T1000 (cell line): ENCODE measurements at places on chromosomes 3 and 15.

DNA sequence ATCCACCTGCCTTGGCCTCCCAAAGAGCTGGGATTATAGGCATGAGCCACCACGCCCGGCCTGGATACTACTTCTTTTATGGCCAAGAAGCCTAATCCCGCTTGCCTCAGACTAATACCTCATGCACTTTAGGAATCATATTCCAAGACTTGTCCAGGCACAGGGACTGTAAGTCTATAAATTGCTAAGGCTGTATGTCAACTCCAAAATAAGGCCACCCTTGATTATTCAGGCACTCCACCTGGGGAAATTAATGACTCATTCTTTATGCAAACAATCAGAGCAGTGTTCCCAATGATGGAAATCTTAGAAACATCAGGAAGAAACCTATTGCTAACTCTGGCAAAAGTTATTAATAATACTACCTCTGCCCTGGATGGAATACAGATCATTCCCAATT lies 98.4 kb downstream of the ERC2 start:
- DNase-seq = no peak

DNA sequence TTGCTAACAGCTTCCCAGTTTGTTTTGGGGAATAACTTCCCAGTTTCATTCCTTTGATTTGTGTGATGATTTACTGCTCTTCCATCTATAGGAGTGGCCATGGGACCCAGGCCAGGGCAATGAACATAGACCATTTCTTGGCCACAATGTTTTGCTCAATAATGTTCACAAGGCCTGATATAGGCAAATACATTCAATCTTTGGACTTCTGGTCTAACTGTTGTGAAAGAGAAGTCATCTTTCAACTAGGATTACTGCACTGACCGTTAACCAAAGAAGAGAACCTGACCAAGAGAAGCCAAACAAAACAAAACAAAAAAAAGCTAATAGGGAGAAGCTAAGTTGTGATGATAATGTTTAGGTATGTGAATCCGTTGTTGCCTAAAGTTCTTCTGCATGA lies 221.8 kb upstream of the SUCLG2 start:
- no peak for DNase-seq

DNA sequence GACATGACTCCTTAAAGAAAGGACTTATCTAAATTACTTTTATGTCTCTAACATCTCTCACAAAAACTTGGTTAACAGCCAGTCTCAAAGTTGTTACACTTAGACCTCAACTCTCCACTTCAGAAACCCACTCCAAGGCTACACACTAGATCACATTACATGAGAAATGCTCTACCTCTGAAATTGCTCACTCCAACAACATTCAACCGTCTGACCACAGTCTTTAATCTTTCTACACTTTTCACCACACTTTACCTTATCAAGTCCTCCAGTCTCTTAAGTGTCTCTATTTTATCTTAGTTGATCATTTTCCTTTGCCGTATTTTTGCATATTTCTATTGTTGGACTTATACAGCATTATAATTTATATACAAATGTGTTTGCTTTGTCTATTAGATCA lies 5.8 kb downstream of the SLC12A6 start:
- DNase-seq = no peak

GRCh38 chr15:58710701-58711100 lies 38.8 kb downstream of the ADAM10 start:
- no peak for DNase-seq

DNA sequence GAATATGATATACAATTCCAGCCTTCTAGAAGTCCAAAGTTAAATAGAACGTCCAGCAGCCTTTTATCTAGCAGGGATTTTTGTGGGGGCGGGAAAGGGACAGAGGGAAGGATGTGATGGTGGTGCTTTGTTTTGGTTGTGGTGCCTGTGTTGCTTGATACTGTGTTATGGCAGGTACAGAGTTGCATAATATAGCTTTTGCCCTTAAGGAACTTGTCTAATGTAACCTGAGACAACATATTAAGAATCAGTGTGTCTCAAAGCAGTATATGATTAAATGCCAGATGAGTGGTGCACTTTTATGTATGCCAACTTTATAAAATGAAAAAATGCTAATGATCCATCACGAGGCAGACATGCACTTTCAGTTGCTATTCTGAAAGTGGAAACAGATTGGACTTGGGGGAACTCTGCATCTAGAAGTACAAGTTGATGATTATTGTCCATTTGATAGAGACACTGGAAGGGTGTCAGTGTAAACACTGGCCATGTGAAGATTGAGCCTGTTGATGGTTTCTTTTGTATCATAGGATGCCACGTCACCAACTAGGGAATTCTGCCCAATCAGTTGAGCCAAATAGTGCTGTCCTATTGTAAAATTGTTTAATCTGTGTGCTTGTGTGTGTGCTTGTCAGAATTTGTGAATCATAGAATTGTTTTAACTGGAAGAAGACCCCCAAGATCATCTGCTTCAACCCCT lies 23.0 kb downstream of the NEO1 start:
- no peak for DNase-seq

- no peak for DNase-seq
These were observed 36.2 kb downstream of the LEKR1 start for GRCh38 chr3:156862338-156862737.

DNA sequence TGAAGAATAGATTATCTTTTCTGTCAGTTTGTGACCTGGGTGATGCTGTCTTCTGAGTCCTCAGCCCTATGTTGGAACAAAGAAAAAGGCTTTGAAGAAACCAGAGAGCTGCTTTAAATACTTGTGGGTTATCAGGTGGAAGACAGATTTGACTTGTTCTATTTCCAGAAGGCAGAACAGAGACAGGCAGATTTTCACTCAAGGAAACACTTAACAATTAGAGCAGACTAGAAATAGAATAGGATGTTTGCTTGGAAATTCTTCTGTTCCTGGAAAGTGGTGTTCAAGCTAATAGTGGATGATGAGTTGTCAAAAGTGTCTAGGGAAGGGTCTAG lies 219.4 kb downstream of the UBE2E2 start:
- DNase-seq = no peak

- DNase-seq = no peak
These were observed 226.6 kb downstream of the ALCAM start for GRCh38 chr3:105593315-105593714.

DNA sequence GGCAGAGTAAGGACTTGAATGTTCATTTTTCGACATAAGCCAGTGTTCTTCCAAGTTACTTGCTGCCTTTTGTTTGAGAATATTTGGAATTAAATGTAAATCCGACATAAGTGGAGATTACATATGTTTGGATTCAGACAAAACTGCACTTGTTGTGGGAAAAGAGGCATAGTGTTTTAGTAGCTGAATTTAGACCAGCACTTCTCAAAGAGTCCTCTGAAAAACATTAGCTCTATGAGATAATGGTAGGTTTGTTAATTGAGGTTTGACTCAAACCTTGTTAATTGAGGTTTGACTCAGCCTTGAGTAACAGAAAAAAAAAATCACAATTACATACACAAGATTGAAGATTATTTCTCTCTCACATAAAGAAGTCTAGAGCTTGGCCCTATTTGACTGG lies 132.5 kb downstream of the NSUN3 start:
- no peak for DNase-seq

DNA sequence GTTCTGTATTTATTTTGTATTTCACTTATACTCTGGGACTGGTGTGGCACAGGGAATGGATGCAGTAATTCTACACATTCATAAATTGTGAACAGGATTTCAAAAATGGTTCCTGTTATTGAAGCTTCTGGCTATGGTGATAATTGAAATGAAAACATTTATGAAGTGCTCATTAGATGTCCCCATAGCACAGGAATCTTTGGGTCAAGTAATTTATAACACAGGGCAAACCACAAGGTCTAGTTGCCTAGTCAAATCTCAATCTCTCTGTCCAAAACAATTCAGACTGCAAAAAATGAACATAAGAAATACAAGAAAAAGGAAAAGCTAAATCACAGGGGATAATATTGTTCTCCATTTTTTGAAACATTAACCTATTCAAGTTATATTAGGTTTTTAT lies 117.5 kb upstream of the PTPRG start:
- DNase-seq = no peak

DNA sequence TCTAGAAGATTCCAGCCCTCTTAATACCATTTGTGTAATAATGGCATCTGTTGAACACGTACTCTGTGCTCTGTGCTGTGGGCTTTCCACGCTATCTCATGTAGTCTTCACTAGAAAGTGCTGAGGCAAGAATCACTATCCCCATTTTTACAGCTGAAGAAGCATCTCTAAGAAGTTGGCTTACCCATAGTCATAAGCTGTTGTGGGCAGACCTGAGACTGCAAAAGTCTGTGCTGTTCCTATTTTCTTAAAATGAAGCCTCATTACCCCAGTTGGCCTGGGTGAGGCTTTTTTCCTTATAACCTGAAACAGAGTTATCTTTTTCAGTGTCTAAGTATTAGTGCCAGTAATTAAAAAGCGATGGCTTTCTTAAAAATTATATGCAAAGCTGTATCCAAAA lies 58.5 kb downstream of the ERC2 start:
- no peak for DNase-seq

DNA sequence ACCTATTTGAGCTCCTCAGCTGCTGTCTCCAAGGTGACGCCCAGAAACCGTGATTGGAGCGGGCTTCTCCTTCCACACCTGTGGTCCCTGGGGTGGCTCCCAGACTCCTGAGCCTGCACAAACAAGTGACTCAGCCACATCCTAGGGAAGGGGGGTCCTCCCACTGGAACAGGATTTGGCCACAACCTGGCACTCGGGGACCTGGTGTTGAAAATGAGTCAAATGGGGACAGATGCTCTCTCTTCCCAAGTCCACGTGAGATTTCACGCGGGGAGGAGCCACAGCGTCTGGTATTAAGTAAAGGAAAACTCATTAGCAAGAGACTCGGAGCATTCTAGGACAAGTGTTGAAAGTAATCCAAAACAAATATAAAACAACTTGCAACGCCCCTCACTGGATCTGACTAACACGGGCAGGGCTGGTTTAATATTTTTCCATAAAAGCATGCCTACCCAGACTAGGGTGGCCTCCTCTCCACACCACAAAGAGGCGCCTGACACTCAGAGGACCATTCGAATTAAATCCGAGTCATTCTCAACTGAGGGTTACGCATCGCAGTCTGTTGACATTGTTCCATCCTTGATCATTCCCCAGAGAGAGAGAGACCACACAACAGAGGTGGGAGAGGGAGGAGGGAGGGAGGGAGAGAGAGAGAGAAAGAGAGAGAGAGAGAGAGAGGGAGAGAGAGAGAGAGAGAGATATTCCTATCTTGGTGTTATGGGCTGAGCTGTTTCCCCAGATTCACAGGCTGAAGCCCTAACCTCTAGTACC lies 74.4 kb downstream of the MGLL start:
- DNase-seq = peak; percentile 58

DNA sequence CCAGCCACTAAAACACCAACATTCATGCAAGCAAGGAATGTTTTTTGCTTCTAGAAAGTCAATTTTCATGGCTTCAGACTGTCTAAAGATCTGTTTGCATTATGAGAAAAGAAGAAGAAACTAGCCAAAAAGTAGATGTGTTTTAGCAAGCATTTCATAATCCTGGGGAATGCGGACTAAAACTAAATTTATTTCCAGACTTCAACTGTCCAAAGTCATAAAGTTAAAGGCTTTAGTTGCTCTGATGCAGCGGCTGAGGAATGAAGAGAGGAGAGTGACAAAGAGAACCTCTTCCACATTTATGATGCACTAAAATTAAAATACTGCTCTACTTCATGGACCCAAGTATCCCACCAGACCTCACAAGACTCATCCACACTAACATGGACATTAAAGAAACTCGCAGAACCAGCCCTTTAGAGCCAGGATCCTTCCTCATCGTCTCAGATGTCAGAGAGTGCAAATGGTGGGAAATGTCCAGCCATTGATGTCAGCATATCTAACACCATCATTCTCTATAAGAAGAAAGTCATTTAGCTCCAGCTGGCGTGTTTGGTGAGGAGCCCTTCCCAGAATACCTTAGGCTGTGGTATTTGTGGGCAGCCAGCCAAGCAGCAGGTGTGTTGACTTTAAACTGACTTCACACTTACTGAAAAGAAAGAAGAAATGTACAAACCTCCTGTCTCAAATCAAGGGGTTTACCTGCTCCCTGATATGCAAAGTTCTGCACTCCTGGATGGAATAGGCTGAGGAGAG lies 17.4 kb downstream of the FYCO1 start:
- DNase-seq = no peak

GRCh38 chr3:87780811-87781210 lies 278.0 kb downstream of the CGGBP1 start:
- no peak for DNase-seq

DNA sequence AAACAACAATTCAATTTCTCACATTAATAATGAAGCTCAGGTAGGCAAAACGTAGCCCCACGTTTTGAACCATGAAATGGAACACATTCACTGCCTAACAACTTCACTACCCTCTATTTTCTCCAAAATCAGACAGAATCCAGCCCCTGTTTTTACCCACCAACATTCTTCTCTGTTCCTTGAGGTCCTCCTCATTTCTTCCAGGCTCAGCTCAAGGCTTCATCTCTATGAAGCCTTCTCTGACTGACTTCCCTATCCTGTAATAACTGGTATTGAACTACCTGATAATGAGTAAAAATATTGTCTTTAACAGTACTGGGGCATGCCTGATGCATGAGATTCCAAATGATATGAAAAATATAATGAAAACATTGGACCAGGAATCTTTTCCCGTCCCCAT lies 2.2 kb downstream of the TFRC start:
- DNase-seq = no peak

DNA sequence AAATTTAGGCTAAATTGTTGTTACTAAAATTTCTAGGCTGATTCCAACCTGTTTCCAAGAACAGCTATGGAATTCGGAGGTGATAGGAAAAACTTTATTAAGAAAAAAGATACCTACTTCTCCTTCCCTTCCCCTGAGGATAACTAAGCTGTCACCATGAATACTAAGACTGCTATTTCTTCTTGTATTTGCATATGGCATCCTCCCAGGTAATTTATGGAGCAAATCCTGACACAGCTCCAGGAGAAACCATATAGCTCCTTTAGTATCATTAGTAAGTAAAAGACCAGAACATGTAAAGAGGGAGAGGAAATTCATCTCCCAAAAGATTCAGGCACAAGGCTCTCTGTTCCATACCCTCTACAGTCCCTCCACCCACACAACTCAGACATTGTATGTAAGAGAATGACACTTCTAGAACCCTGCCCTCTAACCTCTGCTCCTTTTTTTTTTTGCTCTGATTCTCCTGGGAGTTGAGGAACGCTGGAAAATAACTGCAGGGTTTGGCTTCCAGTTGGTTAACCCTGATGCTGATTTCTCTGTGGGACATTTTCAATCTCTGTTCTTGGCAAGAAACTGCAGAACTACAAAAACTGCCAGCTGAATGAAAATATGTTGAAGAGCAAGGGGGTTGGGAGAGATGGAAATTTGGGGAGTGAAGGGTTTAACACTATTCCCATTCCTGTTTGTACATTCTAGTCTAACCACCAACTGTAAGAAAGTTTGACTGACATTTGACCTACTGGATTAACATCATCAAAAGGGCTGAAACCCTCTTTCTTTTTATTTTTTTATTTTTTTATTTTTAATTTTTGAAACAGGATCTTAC lies 14.2 kb upstream of the MAGI1 start:
- DNase-seq = no peak

DNA sequence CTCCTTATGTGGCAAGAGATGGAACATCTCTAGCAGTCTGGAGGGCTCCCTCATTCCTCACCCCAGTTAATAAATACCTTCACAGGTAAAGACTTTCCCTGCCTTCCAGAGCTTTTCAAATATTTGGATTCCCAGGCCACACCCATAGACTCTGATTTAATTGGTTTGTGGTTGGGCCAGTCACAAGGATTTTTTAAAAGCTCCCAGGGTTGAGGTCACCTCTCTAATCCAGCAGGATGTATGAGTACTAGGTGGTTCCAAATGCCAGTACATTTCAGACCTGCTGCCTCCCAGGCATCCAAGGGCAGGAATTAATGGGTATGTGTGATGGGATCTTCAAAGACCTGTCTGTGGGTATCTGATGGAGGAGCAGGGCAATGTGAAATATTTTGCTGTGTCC lies 312.8 kb downstream of the CLSTN2 start:
- no peak for DNase-seq
